ENCODE measurements at places on chromosomes 12 and 14.

- no peak for DNase-seq
Measured at GRCh38 chr12:111268738-111269572, 99.9 kb downstream of the PHETA1 start.

DNA sequence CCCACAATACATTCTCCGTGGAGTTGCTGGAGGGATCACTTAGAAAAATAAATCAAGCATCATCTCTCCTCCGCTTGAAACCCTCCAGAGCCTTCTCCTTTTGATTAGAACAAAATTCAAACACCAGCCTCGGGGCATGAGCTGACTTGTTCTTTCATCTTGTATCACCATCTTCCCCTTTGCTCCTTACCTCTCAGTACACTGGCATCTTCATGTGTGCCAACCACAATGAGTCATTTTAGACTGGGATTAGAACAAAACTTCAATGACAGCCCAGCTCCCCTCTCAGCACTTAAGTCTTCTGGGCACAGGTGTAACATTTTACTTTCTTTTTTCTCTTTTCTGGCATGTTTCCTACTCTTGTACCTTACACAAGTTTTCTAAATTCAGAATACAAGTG is 1159.2 kb upstream of the TMEM132C start:
- DNase-seq, result no peak

DNA sequence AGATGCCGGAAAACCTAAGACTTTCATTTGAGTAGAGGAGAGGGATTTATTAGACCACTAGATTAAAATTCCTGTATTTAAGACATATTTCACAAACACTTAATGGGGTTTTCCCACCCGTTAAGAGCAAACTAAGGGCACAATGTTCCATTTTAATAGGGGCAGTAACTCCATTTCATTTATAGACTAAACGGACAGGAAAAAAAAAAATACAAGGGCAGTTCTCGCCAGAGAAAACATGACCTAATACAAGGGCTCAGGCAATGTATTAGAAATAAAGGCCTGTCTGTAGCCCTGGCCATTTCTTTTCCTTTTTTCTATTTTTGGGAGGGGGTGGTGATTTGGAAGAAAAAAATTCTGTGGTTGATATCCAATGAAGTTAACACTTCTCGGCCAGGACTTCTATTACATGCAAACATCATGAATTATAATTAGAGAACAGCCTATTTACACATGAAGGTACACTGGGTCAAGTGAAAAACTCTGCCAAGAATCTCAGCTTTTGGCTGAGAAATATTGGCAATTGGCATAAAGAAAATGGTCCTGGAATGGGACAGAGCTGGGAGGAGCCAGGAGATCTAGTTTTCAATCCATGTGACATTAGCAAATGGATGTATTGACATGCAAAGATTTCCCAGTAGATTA is 641.1 kb upstream of the TBX3 start:
- DNase-seq, result no peak

GRCh38 chr12:996881-997280 is 5.9 kb downstream of the ERC1 start:
- DNase-seq, result no peak

DNA sequence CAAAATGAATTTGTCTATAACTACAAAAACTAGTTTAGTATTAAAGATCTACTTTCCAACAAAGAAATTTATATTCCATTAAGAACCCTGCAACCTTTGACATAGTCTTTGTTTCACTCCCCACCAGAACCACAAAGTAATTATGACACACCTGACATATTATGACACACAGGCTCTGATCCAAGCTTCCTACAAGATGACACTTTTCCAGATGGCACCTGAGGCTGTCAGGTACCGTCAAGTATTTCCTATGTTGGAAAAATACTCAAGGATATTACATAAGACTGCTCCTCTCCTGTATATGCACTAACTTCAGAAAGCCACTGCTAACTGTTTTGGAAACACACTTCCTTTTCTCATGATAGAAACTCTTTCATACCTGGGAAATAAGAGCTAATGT is 38.9 kb downstream of the STXBP6 start:
- DNase-seq, result no peak

- DNase-seq, result no peak
Measured at GRCh38 chr12:13002301-13003097, 2.4 kb upstream of the HEBP1 start.

- DNase-seq, result no peak
Measured at GRCh38 chr12:11856971-11857370, 207.5 kb downstream of the ETV6 start.

GRCh38 chr12:51345681-51346080 is 798 bp downstream of the CELA1 start:
- DNase-seq, result no peak

DNA sequence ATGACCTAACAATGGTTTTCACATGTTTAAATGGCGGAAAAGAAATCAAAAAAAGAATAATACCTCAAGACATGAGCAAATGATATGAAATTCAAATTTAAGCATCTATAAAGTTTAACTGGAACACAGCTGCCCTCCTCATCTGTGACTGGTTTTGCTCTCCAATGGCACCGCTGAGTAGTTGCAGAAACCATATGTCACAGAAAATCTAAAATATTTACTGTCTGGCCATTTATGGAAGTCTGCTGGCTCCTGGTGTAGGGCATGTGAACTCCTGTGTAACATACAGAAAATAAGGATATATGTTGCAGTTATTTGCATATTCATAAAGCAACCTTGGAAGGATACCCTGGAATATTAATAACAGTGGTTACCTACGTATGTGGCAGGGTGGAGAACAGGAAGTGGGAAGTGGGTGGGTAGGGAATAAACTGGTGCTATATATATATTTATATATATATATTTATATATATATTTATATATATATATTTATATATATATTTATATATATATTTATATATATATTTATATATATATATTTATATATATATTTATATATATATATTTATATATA is 48.4 kb downstream of the LTBP2 start:
- DNase-seq, result no peak

DNA sequence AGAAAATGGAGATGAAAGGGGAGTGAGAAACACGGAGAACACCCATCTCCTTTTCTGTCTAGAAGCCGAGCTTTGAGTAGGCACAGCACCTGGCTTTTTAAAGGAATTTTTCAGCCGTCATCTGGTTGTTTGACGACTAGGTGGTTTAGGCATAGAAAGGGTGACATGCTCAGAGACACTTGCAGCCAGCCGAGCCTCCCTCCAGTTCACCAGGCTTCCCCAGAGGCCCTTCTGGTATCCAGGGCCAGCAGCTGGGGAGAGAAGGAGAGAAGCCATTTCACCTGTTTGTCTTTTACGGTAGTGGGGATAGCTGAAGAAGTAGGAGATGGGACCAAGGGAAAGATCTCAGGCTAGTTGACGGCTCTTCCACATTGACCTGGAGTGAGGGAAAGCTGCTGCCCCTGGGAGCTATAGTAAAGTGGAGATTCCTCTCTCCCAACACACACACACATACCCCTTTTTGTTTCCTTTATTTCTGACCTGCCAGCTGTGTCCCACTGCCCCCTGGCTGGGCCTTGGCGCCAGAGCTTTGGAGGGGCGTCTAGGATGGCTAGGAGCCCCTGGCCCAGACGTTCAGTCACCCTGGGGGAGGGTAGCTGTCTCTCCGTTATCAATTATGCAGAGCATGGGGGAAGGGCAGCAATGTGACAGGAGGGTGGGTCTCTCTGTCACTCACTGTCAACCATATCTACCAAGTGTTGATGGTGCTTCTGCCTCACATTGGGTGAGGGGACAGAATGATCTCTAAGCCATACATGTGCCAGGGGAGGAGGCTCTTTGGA is 5.5 kb downstream of the MAP3K12 start:
- no peak for DNase-seq

DNA sequence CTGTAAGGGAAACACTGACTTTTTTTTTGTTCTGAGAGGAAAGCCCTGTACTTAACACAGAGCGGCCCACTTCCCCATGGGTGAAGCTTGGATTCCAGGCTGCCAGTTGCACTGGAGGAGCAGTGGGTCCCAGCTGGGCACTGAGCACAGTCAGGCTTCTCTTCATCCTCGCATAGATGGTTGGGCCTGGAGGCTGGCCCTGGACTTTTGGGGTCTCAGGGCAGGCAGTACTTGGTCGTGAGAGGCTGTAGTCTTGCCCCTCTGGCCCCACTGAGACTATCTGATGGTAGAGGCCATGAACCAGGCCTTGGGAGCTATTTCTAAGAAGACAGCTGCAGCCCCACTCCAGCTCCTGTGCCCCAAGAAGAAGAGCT is 6.2 kb upstream of the LHX5 start:
- no peak for DNase-seq

GRCh38 chr14:92950193-92950540 is 27.2 kb downstream of the CHGA start:
- no peak for DNase-seq

- peak; percentile 44 for DNase-seq
Measured at GRCh38 chr14:92651106-92651757, 97.2 kb downstream of the LGMN start.

DNA sequence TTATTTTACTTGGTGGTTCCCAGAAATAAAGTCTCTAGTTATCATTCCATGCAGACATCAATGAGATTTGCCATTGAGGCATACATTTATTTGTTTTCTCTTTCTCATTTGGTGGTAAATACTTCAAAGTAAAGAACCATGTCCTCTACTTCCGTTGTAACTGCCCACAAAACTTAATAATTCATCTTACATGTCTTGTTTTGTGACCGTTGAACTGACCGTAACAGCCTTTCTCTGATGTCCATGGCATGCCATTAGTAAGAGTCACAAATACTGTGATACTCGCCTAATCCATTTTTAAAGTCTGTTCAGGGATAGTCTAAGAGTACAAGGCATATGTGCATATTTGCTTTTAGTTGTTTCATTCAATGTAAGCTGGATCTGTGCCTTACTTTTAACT is 145.3 kb downstream of the ETV6 start:
- no peak for DNase-seq

DNA sequence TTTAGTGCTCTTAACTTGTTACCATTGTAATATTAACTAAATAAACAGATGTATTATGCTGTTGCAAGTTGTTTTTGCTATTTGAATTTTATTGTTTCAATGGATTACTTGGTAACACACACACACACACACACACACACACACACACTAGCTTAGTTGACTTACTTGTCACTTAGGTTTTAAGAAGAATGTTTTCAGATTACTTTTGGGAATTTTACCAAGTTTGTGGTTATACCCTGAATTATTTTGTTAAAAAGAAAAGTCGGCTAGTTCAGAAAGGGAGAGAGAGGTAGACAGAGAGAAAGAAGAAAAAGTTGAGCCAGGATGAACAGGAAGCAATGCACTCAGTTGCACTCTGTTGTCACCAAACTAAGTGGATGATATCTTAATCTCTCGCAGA is 5.3 kb downstream of the SSTR1 start:
- no peak for DNase-seq

DNA sequence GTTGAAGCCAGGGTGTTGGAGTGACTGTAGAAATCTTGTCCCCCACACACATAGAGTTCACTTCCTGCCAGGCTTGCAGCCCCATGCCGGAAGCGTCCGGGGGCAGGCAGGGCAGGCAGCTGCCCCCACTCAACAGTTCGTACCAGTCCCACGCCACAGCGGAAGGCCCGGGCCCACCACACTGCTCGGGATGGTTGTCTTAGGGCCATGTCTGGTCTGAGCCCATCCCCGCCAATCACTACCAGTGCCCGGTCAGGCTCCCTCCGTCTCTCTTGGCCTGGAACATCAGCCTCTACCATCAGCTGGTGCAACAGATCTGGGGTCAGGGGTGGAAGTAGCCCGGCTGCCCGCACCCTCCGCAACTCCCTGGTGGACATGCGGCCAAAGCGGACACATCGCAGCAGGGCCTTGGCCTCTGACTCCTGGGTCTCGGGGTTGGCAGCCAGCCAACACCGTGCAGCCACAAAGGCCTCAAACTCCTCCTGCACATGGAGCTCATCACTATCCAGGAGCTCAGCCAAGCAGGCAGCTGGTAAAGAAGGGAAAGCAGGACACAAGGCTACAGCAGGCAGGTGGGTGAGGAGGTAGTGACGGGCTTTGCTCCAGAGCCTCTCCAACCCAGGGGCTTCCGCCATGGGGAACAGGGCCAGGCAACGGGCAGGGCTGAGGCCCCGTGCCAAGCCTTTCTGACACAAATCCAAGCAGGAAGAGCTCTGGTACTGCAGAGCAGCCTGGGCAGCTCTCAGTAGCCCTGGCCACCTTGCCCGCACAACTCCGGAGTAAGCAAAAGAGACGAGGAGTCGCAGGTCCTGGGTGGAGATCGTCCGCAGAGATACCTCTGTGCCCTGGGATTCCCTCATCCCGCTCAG is 5.9 kb downstream of the KLHL33 start:
- DNase-seq, result peak; percentile 40

DNA sequence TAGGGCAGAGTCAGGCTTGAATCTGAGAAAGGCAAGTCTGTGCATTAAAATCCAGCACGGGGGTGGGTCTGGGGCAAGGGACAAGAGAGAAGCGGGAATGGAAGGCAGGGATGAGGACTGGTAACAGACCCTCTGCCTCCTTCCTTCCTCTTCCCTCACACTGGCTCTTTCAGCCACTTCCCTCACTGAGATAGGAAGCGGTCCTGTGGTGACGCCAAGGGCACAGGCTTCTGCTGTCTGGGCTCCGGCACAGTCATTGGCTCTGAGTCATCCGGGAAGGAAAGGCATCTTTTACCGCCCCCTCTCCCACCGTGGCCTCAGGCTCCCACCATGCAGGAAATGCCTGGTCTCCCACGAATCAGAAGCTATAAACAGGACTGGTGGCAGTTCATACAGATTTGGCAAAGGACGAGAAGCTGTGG is 70.2 kb downstream of the ETV6 start:
- peak; percentile 35 for DNase-seq

GRCh38 chr12:119781804-119782203 is 95.3 kb downstream of the CIT start:
- no peak for DNase-seq

DNA sequence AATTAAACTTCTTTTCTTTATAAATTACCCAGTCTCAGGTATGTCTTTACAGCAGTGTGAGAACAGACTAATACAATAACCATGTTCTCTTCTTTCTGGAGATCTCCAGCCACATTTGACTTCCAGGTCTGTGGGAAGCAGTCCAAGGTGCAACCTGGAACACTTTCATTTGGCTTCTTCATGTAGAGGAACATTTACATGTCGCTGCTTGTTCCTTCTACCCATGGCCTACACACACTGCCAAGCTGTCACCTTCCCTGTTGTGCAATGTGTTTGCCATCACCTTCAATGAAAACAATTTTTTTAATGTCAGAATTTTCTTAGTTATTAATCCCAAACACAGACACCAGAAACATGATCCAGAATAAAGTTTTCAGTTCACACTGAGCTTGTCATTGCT is 104.7 kb downstream of the PRKCH start:
- DNase-seq, result no peak
